Esophagus squamous epithelium (tissue), 5 donors: ENCODE measurements at places on chromosomes 13 and 19. TPM values are rescaled to one million over a fixed set of nuclear protein-coding genes. Genes with fewer than 3 reads are reported as not detected.

DNA sequence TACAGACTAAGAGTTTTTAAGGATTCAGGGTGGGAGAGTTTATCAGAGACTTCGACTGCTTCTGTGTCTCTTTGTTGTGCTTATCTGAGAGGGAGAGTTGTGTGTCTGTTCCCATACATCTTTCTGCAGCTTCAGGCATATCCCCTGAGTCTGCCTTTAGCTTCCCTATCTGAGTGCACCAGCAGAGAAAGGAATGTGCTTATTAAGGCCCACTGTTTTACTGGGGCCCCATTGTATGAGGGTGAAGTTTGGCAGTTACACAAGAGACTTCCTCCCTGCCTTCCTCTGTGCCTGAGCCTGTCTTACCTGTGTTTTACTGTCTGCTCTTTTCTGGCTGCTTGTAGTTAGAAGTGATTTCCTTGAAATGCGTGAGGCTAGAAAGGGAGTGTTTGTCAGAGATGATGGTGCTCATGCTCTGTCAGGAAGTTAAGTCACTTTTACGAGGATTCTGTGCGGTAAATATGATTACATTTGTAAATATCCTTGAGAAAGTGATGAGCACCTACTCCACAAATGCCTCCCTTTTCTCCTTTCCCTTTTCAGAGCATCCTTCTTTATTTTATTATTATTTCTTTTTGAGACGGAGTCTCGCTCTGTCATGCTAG is 1228.9 kb upstream of the MIR17HG start:
- H3K36me3 ChIP-seq, result no peaks in the 10 kb centered on the region
- no peak overlapping the region for H3K27ac ChIP-seq
- no peaks in the 10 kb centered on the region for H3K27me3 ChIP-seq
- H3K4me1 ChIP-seq, result no peaks in the 10 kb centered on the region

DNA sequence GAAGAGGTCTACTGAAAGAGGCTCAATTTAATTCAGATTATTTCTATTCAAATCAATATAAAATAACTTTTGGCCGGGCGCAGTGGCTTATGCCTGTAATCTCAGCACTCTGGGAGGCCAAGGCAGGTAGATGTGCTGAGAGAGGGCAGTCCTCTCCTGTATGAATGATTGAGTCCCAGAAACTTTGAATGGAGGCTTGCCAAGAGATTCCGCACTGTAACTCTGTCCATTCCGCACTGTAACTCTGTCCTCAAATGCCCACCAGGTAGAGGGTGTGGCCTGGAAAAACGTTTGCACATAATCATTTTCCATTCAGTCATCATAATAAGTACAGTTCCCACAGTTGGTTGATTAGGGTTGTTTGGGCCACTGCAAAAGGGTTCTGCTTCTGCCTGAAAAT is 274.7 kb upstream of the SOX21 start:
- H3K36me3 ChIP-seq, result no peaks in the 10 kb centered on the region
- H3K4me1 ChIP-seq, result no peaks in the 10 kb centered on the region
- DNase-seq, result no peak
- no peak overlapping the region for H3K27ac ChIP-seq
- H3K27me3 ChIP-seq, result no peaks in the 10 kb centered on the region
- H3K4me3 ChIP-seq, result no peak overlapping the region

- H3K36me3 ChIP-seq, result no peaks in the 10 kb centered on the region
- peak within 1 kb of the TSS; percentile 41 for H3K4me3 ChIP-seq
- H3K27me3 ChIP-seq, result peaks cover 25% of the 10 kb centered on the region
- no peak within 1 kb of the TSS for H3K27ac ChIP-seq
- H3K4me1 ChIP-seq, result peaks cover 8% of the 10 kb centered on the region
Observed at GRCh38 chr13:91398413-91399188, at the start of gene GPC5. TSS of gene GPC5 (plus strand) at chr13:91398621.

DNA sequence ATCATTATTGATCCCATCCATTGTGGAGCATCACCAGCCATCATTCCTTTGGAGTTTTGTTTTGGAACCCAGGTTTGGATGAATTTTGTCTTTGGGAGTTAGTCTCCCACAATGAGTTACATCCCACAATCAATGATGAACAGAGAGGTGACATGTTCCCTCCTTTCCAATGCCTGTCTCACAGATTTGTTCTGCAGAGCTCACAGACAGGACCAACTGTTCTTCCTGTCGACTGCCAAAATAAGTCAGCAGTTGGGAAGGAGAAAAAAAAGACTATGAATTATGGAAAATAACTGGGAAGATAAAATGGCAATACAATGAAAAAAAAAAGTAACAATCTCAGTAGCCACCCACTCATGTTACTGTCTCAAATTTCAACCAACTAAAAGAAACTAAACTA is 489.1 kb downstream of the MYO16 start:
- DNase-seq, result no peak
- no peaks in the 10 kb centered on the region for H3K4me1 ChIP-seq
- no peak overlapping the region for H3K4me3 ChIP-seq
- no peaks in the 10 kb centered on the region for H3K27me3 ChIP-seq

DNA sequence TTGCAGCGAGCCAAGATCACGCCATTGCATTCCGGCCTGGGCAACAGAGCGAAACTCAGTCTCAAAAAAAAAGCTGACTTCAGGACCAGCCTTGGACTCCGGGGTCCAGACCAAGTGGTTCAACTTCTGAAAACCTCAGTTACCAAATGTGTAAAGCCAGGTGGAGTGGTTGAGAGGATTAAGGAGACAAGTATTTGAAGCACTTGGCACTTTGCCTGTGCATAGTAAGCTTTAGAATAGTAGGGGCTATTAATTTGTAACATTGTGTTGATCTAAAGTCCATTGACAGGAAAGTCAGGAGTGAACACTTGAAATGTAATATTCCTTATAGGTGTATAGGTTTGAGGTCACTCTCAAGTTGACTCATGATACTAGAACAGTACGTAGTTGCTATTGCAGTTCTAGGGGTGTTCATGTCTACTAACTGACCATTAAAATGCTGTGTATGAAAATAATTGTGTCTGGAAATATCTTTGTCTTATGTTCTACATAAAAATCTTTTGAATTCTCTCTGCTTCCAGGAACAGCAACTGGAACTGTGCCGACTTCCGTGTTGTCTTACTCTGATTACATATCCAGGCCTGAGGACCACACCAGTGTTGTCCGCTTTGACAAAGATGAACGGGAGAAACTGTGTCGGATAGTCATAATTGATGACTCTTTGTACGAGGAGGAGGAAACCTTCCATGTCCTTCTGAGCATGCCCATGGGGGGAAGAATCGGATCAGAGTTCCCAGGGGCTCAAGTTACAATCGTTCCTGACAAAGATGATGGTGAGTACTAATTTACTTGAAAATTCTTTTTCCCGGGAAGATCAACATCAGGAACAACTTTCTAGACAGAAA is 97.4 kb downstream of the FREM2 start:
- no peaks in the 10 kb centered on the region for H3K27me3 ChIP-seq
- H3K36me3 ChIP-seq, result no peaks in the 10 kb centered on the region
- no peaks in the 10 kb centered on the region for H3K4me1 ChIP-seq
- no peak overlapping the region for H3K27ac ChIP-seq
- H3K4me3 ChIP-seq, result no peak overlapping the region

GRCh38 chr13:79282976-79283375 is 123.1 kb downstream of the RBM26 start:
- no peaks in the 10 kb centered on the region for H3K4me1 ChIP-seq
- H3K27me3 ChIP-seq, result no peaks in the 10 kb centered on the region
- no peak overlapping the region for H3K4me3 ChIP-seq
- no peak overlapping the region for H3K27ac ChIP-seq

DNA sequence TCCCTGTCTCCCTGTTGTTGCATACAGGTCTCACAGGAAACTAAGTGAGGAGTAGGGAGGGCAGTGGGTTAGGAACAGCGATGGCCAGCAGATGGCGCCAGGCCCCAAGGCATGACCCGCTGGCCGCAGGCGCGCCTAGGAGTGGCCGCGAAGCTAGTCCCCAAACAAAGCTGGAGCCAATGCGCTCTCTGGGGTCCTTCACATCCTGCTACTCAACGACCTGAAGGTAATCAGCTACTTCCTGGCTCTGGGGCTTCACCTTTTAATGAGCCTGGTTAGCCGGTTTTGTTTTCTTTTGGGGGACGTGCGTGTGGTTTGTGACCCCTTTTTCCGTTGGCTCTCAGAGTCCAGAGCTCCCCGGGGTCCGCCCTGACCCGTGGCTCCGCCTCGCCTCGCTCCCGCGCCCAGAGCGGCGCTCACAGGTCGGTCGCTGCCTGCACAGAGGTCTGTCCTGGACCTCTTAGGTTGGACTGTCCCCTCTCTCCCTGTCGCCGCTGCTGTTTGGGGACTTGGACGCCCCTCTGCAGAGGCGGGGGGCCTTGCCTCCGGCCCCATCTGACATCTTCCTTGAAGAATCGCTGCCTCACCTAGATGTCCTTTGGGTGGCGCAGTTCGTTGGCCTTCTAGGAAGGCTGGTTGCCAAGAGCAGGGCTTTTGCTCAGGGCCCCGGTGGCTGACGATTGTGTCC is 62.2 kb upstream of the GTF3A start:
- no peaks in the 10 kb centered on the region for H3K36me3 ChIP-seq
- H3K27ac ChIP-seq, result no peak overlapping the region
- no peaks in the 10 kb centered on the region for H3K27me3 ChIP-seq
- H3K4me3 ChIP-seq, result peak overlapping the region; percentile 36
- no peaks in the 10 kb centered on the region for H3K4me1 ChIP-seq

- H3K4me3 ChIP-seq, result no peak overlapping the region
- H3K27me3 ChIP-seq, result no peaks in the 10 kb centered on the region
- no peak for DNase-seq
- no peak overlapping the region for H3K27ac ChIP-seq
Observed at GRCh38 chr13:109000207-109000606, 370.8 kb downstream of the MYO16 start.

GRCh38 chr19:49125025-49125731 is 5.8 kb downstream of the PPFIA3 start:
- H3K4me1 ChIP-seq, result peaks cover 24% of the 10 kb centered on the region
- H3K27me3 ChIP-seq, result no peaks in the 10 kb centered on the region
- H3K36me3 ChIP-seq, result peaks cover 6% of the 10 kb centered on the region

DNA sequence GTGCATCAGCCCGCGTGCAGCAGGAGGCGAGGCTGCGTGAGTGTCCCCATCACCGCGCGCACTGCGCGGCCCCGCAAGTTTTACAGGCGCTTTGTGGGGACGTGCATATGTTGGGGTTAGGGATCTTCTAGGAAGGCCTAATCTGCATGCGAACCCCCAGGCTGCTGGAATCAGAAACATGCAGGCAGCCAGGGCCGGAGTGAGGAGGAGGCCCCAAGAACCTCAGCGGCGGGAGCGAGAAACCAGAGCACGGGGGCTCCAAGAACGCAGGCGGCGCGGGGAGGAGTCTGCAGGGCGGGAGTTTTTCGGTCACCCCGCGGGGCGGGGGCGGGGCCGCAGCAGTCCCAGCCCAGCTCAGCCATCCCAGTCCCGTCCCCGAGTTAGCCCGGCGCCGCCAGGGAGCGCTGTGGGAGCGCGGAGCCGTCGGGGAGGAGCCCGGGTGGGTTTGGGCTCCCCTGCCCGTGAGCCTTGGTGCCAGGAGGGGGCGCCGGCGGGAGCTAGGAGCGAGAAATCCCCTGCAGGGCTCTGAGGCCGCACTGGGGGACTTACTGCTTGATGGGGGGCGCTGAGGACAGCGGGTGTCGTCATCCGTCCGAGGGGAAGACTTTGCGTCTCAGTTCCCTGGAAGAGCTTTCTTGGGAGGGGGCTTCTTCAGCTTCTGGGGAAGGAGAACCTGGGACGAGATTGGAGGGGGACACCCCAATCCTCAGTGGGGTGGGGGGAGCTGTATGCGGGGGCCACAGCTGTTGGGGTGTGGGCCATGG is 933 bp upstream of the NRTN start:
- H3K4me3 ChIP-seq, result peak overlapping the region; percentile 45
- H3K27ac ChIP-seq, result peak overlapping the region; percentile 68
- peaks cover 9% of the 10 kb centered on the region for H3K4me1 ChIP-seq
- H3K36me3 ChIP-seq, result no peaks in the 10 kb centered on the region
- H3K27me3 ChIP-seq, result peaks cover 6% of the 10 kb centered on the region

DNA sequence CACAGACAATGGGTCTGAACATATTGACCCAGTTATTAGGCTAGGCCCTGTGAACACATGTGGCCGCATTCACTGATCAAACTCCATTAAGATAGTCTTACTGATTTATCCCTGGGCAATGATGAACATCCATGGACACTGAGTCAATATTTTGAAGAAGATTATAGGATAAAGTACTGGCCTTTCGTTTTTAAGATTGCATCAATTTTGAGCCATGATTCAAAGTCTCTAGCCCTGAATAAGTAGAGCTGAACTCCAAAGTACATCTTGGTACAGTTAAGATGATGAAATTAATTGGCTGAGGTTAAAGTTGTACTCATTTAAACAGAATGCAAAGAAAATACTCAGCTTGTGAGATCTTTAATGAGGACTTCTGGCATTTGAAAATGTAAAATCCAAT is 1581.9 kb downstream of the EFNB2 start:
- no peak overlapping the region for H3K27ac ChIP-seq
- H3K36me3 ChIP-seq, result no peaks in the 10 kb centered on the region
- H3K27me3 ChIP-seq, result no peaks in the 10 kb centered on the region
- no peak for DNase-seq

GRCh38 chr13:32585550-32586079 is 637 bp upstream of the PDS5B start:
- H3K27ac ChIP-seq, result peak overlapping the region; percentile 96
- DNase-seq, result no peak
- H3K4me3 ChIP-seq, result peak overlapping the region; percentile 92
- H3K36me3 ChIP-seq, result no peaks in the 10 kb centered on the region
- H3K27me3 ChIP-seq, result no peaks in the 10 kb centered on the region

DNA sequence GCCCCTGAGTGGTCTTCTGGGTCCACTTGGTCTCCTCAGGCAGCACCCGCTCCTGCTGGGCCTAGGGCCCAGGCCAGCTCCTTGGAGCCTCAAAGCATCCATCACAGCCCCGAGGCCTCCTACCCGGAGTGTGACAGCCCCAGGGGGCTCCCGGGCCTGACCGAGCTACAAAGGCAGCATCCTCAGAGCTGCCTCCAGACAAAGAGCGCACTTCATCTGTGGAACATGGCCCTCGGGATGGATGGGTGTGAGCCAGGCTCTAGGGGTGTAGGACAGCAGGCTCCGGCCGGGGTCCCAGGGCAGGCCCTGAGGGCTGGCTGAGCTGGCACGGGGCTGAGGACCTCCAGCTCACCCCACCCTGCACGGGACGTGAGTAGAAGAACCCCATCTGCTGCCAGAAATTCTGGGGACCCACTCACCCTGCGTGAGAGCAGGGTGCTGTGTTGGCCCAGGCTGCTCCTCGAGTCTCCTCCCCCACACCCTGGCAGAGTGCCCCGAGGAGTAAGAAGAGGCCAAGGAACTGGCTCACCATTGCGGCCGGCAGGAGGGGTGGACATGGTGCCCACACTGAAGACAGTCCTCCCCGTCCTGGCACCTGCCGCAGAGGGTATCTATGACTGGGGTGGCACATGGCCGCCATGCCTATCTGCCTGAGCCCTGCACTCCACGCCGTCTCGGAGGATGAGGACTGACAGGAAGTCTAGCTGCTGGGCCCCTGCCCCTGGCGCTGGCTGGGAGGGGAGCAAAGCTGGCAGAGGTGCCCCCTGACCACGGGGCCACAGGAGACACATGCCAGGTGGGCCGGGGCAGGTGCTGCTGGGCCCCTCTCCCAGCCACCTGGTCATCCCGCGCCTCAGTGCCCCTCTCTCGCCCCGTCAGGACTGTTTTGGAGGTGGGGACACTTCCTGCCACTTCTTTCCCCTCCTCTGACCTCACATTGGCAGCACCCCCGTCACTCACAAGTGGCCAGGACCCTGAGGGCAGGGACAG is 22.3 kb downstream of the CEBPG start:
- H3K4me3 ChIP-seq, result no peak overlapping the region
- no peaks in the 10 kb centered on the region for H3K27me3 ChIP-seq
- peaks cover 19% of the 10 kb centered on the region for H3K36me3 ChIP-seq
- DNase-seq, result no peak
- peaks cover 63% of the 10 kb centered on the region for H3K4me1 ChIP-seq

EDDM13 gene
- total RNA-seq, result 2.4 TPM

LRRC63 gene
- total RNA-seq, result not detected

C19orf81 gene
- total RNA-seq, result not detected

ZNF8 gene
- total RNA-seq, result 3.9 TPM

SELENOV gene
- total RNA-seq, result not detected

ZFP82 gene
- 1.2 TPM for total RNA-seq

ZNF667 gene
- total RNA-seq, result 0.53 TPM

CEACAM20 gene
- not detected for total RNA-seq

LACC1 gene
- 15.3 TPM for total RNA-seq

FBXO27 gene
- total RNA-seq, result 10.8 TPM
